Eye (tissue), 1 donor: ENCODE measurements at places on chromosomes 6 and 20.

DNA sequence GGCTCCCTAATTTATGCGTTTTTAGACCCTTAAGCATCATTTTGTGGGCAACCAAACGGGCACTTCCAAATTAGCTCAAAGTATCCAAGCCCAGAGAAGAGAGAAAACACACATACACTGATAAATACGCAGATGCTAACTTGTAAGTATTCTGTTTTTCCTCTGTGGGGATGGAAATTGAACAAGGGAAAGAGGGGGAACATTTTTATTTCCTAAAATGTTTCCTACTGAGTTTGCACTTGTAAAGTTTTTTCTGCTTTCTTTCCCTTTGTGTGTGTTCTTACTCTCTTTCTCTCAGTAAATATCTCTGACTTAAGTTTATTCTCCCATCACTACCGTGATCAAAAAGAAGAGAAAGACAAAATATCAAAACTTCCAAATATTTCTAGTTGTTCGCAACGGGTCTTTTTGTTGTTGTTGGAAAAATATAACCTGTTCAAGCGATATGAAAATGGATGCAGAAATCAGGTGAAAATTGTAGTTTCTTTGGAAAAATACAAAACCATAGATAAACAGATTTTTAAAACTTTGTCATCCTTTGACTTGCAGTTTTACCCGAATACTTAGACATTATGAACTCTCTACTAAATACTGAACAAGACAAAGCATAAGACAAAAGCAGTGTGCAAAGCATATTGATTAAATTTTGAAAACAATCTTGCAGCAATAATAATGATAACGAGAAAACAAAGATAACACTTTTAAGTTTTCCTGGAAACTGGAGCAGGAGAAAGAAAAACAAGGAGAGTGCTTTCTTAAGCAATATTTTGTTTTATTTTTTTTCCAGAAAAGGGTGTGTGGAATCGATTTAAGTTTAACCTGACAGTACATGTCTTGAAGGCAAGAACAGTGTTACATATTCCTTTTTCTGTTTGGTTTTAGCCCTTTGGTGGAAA lies 1.0 kb upstream of the NKX2-4 start:
- DNase-seq: peak; percentile 78

DNA sequence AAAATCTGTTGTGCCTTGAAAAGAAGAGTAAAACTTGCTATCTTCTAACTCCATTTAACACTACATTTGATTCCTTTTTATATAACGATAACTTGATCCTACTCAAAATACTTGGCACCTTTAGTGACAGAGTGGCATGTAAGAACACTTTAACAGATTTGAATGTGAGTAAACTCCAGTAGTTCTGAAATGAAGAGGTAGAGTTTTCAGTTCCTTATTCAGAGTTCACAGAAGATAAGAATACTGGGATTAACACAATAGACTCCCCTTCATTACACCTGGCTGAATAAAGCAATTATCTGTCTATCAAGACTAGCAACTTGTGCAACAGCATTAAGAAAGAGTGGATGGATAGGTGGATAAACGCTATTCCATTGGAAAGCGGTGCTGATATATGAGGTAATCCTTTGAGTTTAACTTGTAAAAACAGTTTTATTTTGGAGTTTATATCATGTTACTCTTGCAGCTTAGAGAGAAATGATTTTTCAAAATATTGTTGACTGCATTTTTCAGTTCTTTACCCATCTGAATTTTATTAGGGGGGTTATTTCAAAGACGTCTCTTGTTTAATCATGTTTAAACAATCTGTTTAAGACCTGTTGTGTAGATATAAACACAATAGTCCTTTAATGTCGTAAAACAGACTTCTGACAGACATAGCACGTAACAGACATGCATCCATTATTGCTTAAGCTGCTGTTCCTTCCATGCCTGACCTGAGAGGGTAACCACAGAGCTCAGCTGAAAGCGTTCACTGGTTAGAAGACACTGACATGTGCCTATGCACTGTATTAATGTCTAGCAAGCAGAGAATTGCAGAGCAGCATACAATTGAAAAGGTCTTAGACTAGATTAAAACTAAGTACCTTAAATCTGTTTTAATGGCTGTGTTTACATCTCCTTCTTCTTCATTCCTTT lies 102.4 kb upstream of the SUPT3H start:
- peak; percentile 55 for DNase-seq

- no peak for DNase-seq
Observed at GRCh38 chr6:63799813-63800212, 164.2 kb downstream of the PHF3 start.

GRCh38 chr20:44018259-44018941 lies 103.7 kb downstream of the TOX2 start:
- peak; percentile 75 for DNase-seq

GRCh38 chr6:139764498-139764986 lies 390.1 kb upstream of the CITED2 start:
- peak; percentile 38 for DNase-seq

DNA sequence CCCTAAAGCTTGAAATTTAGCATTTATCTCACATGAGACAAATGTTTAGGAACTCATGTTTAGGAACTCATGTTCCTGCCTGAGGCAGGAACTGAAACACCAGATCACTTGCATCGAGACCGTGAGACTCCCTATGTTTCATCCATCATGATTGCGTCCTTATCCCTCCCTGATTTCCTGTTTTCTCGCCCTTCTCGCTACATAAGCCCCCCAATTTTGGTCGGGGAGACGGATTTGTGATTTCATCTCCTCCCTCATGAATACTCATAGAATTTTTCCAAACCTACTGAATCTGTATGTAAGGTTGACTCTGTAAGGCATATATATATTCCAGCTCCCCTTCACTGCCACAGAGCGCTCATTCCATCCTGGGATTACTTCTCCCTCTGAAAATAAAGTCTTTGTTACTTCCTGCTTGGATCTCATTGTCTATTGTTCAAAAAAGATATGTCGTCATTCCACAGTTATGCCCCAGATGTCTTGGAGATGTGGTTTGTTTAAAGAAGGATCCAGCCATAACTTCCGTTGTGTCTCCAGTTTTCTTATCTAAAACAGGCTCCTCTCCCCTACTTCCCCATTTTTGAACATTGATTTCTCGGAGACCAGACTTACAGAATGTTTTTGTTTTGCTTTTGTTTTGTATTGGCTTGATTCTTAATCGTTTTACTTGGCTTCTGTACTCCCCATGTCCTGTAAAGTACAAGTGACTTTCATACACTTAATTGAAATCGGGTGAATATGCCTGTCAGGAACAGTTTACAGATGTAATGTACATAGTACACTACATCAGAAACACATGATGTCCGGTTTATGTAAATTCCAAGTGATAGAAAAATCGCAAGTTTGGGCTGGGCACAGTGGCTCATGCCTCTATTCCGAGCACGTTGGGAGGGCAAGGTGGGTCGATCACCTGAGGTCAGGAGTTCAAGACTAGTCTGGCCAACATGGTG lies 118.7 kb downstream of the HFE start:
- peak; percentile 93 for DNase-seq

DNA sequence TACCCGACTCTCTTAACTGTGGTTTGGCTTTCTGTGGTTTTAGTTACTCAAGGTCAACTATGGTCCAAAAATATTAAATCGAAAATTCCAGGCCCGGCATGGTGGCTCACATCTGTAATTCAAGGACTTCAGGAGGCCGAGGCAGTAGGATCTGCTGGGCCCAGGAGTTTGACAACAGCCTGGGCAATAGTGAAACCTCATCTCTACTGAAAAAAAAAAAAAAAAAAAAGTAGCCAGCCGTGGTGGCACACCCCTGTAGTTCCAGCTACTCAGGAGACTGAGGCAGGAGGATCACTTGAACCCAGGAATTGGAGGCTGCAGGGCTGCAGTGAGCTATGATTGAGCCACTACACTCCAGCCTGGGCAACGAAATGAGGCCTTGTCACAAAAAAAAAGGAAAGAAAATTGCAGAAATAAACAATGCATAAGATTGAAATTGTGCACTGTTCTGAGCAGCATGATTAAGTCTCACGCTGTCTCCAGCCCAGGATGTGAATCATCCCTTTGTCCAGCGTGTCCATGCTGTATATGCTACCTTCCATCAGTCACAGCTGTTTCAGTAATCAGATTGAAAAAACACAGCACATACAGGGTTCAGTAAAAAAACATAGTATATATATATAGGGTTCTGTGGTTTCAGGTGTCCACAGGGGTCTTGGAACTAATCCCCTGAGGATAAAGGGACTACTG lies 40.7 kb downstream of the RGS17 start:
- DNase-seq: no peak

DNA sequence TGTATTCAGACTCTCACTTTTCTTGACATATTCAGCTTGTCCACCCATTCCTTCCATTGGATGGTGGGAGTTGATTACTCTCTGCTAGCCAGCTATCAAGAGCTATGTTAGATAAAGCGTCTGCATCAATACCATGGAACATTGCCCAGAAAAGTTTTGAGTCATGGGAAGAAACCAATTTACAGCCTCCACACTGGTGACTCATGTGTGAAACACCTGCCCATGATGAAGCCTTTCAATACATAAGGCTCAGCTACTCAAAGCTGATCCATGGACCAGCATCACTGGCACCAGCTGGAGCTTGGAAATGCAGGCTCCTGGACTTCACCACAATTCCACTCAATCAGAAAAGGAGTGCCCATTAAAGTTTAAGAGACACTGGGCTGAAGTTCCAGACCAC lies 16.1 kb downstream of the PLA2G7 start:
- no peak for DNase-seq

DNA sequence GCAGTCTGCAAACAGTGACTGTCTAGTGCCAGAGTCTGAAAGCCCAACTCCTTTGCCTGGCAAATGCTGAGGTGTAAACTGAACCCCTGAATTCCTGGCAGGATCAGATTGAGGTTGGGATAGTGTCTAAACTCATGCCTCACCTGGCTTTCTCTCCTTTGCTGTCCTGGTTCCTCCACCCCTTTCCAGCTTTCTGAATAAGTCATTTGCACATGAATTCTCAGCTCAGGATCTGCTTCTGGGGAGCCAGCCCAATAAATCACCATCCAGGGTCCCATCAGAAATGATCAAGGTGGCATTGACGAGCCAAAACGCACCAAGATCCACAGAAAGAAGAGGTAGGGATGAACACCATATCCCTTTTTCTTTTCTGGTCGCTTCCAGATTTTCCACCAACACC lies 301.6 kb downstream of the LRFN2 start:
- DNase-seq: no peak

DNA sequence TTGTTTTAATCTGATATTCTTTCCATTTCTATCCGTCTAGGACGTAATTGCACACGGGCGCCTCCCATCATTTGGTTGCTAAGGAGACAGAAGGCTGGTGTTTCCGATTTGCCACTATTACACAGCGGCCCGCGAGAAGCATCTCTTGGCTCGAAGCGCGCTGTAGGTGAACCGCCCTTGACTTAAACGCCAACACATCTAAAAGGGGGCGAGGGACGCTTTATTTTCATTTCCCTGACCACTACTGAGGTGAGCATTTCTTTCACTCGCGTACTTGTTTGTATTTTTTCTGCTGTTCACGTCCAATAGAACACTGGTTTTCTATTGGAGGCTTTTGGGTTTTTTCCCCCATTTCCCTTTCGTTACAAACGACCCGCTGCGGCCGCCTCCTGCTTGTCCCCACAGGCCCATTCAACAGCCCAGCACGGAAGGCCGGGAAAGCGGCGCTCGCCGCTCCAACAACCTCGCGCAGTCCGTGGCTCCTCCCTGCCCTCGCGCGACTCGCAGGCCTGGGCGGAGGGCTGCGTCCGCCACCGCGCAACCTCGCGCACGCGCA lies 505 bp upstream of the WRNIP1 start:
- DNase-seq: peak; percentile 89

- no peak for DNase-seq
Observed at GRCh38 chr6:10166031-10166430, 248.8 kb downstream of the TFAP2A start.

DNA sequence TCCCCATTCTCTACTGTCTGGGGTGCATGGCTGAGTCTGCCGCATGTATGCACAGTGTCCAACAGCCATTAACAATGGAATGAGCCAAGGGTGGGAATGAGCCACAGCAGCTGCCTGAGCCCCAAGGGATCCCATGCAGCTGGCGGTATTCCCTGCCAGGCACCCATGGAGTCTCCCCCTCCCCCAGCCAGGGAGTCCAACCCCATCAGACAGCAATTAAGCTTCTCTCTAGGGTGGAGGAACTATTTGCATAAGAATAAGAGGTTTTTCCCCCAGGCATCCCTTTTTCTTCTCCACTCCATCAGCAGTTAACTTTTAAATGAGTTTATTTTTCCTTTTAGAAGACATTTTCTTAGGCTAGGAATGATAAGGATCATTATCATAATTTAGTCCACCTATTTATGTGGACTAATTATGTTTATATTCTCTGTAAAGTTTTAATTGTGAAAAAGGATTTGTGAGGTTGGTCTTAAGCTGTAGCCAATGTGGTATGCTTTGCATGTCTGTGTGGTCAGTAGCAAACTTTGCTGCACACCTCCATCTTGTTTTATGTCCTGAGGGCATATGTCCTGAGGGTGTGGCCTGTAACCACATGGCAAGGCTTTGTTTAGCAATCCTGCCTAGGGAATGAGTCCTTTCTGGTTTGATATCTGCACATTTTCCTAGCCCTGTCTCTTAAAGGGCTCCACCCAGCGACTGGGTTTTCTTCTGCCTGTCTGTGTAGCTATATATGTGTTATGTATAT lies 158.9 kb upstream of the OLIG3 start:
- DNase-seq: no peak
